ENCODE measurements at places on chromosomes 5 and 9. TPM values are rescaled to one million over a fixed set of nuclear protein-coding genes. Genes with fewer than 3 reads are reported as not detected.

- no peak for DNase-seq
Measured at GRCh38 chr9:131530546-131530919, 530 bp downstream of the UCK1 start.

C5orf34 gene
- total RNA-seq, result 9.7 TPM

GRCh38 chr9:94870793-94871558 lies 144.5 kb downstream of the AOPEP start:
- no peak for DNase-seq

RNF44 gene
- total RNA-seq, result 8.1 TPM

GRCh38 chr5:147169399-147169798 lies 65.4 kb upstream of the STK32A start:
- no peak for DNase-seq

DNA sequence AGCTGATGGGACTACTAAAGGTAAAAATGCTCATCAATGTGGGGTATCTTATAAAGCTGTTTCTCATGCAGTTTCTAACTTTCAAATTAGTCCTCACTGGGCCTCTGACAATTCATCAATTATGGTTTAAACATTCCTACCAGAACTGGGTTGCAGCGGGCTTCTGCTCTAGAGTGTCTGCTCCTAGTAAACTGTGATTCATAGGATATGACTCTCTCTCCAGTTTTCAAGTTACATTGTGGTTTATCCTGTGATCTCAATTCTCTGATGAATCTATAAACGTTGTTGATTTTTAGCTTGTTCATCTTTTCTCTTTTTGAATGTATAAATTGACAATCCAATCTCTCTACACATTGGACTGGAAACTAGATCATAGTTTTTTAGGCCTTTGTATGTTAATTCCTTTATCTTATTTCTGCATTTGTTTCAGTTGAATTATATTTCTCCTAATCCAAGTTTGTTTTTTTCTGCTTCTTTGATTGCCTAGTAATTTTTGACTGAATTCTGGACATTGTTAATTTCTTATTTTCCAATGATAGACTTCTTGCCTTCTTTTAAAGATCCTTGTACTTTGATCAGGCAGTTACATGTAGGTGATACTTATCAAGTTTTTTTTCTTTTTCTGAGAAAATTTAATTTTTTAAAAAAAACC lies 822.6 kb downstream of the TLE1 start:
- no peak for DNase-seq

- no peak for DNase-seq
Measured at GRCh38 chr5:171573021-171573420, 153.6 kb downstream of the FGF18 start.

DNA sequence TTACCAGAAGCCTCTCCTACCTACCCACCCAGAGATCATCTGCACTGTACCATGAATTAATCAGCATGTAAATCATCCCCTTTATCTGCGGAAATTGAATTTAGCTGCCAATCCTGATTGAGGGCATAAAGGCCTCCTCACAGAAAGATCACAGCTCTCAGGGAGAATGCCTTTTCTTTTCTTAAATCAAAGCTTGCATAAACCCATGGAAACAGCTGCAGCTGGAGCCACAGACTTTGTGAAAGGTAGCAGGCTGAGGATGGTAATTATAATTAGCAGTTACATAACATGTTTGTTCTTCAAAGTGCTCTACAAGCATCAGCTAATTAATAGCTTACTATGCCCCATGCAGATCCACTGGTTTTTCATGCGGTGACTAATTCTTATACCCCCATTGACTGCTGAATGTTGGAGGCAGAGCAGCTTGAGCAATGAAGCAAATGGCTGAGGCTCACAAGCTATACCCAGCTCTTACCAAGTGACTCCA lies 54.6 kb downstream of the SUSD1 start:
- DNase-seq, result no peak

PAEP gene
- total RNA-seq, result not detected

CENPK gene
- 40.4 TPM for total RNA-seq

- no peak for DNase-seq
Measured at GRCh38 chr5:159027504-159027903, 72.2 kb downstream of the EBF1 start.
